T1000 (cell line): ENCODE measurements at places on chromosomes 5 and 9.

DNA sequence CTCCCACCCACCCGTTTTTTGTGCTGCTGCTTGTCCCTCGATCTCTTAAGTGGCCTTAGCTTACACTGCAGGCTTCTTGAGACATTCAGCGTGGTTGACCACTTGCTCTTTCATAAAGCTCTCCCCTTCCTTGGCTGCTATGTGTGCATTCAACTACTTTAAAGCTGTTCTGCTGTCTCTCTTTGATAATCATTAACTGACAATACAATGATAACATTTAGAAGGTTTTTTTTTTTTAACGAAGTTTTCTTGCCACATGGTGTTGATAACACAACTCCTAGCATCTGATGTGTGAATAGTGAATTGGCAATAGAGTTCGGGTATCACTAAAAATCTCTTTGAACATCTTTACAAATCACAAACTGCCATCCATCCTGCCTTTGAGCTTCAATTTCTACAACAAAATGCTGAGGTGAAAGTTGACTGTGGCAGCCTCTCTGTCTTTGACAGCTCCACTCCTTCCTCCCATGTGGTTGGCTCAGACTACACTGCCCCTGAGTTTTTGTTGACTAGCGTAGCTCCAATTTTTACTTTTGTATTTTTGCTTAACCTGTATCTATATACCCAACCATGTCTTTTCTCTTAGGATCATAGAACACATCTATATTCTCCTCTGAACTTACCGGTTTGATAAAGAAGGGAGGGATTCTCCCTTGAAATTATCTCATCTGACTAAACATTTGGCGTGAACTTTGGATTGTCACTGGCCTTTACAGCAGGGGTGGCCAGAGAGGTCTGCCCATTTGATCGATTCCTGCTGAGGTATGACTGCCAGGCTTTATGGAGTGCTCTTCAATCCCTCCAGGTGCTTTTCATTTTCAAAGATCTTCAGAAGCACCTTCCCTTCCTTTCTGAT lies 409.4 kb upstream of the CD180 start:
- DNase-seq = no peak

GRCh38 chr5:169430671-169431070 lies 129.7 kb upstream of the SLIT3 start:
- DNase-seq = no peak

GRCh38 chr9:14021871-14022525 lies 291.9 kb downstream of the NFIB start:
- no peak for DNase-seq

DNA sequence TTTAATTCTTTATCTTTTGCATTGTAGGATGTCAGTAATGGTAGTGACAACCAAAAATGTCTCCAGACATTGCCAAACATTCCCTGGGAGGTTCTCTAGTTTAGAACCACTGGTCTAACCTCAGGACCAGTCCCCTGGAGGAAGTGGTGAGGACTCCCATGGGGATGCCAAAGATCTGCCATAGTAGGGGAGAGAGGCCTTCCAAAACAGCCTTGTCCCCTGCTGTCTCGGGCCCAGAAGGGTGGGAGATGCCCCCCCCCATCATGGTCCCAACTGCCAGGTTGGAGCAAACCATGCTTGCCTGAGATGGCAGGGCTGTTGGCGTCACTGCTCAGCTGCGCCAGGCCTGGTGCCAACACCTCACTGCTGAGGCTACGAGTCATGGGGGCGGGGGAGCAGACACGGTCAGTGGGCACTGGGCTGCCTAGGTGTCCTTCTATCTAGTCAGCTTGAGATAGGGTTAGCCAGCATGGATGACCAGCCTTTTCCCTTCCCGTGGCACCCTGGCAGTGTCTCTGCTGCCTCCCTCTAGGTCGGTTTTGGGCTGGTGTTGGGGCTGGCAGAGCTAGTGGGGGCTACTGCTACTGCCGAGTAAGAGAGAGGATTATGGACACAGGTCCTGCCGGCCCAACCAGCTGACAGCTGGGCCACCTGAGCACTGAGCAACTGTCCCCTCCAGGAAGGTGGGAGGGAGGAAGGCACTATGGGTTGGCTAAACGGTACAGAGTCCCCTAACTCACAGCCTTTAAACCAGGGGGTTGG lies 8.3 kb upstream of the CXXC5 start:
- DNase-seq = peak; percentile 47

DNA sequence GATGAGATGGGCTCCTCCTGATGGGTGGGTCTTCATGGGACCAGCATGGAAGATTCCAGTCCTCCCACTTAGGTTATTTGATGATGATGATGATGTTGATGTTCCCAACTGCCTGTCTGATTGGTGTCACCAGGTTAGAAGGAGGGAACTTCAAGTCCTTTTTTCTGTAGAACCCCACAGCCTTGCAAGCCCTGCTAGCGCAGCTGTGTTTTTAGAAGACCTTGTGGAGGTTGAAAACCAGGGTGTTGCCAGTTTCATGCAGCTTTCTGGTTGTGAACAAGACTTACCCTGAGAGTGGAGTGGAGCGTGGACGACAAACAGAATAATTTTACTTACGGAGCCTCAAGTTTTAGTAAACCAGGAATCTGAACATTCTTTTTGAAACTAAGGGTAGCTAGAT lies 83.0 kb downstream of the TRIO start:
- no peak for DNase-seq

DNA sequence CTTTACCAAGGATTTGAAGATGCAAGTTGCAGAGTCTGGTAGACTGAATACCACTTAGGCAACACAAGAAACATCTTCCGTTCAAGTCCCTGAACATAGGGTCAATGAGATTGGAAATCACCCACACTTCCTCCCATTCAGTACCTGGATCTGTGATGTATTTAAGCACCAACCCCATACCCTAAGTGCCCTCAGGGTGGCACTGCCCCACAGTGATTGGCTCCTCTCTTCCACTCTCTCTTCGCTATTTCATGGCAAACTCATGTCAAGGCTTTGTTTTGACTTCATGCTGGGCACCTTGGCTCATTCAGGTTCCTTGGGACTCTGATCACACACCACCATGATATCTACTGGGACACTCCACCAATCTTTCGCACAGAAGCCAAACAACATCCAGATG lies 53.7 kb downstream of the GGTA1 start:
- no peak for DNase-seq

DNA sequence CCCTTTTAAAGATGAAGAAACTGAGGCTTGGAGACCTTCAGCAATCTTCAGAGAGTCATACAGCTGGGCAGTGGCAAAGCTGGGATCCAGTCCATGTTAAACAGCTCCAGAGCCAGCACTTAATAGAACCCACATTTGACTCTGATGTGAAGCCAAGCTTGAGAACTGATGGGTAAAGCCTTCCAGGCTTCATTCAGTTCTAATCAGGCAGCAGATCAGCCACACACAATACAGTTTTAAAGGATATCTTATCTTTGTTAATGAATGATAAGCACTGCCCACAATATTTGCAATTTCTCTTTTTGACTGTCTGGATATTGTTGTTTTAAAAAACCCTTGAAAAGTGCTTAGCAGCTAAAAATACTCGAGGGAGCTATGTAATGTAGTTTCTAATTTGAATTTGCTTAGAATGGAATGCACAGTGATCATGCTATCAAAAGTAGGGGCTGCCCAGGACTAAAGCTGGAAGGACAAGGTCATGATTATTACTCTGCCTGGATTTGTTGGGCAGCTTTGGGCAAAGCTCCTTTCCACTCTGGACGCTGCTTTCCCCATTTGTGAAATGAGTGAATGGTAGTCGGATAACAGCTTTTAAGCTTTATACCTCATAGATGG lies 31.3 kb upstream of the HTR4 start:
- DNase-seq = no peak

DNA sequence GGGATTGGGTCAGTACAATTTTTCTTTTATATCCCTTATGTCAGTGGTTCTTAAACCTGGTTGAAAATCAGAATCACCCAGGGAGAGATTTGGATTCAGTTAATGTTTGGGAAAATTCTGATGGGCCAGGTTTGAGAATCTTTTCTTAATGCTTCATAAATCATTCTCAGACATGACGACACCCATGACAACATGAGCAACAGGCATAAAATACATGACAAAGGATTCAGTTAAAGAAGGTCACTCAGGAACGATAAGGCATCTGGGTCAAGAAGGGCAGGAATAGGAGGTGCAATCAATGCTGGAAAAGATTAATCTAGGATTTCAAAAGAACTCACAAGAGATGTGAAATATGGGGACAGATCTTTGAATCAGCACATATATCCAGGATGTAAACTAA lies 41.8 kb downstream of the ELOVL7 start:
- DNase-seq = no peak
